ENCODE measurements at places on chromosomes 11 and 22. TPM values are rescaled to one million over a fixed set of nuclear protein-coding genes. Genes with fewer than 3 reads are reported as not detected.

SUSD2 gene
- 1.7 TPM for total RNA-seq

DNA sequence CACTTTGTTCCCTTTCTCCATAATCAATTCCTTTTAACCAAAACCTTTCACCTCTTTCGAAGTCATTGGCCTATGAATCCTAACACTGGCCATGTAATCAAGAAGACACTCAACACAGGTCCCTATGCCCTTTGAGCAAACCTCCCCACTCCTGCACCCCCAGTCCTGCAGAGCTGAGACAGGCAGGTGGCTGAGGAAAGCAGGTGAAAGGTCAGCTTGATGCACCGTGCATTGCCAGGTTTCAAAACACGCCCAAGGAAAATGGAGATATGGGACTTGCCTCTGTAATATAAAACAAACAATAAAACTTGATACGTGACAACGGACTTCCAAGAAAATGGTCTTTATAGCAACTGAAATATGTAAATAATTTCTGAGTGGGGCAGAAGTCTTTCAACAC lies 10.6 kb downstream of the CPT1A start:
- no peak for ATAC-seq

CD3G gene
- 0.24 TPM for total RNA-seq

DNA sequence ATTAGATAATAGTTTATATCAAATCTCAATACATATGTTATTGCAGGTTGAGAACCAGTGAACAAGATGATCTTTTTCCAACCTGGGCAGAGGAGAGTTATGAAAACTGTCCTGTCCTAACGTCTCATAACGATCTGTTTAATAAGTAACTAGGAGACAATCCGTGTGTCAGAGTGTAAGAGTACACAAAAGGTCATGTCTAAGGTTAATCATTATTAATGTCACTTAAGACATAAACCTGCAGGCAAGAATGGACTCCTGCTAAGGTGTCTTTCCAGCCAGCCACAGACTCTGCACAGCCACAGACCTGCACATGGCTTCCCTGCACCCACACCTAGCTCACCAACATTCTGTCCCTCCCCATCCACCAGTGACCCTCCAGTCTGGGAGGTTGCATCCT lies 10.1 kb downstream of the SLC5A4 start:
- ATAC-seq: no peak

DNA sequence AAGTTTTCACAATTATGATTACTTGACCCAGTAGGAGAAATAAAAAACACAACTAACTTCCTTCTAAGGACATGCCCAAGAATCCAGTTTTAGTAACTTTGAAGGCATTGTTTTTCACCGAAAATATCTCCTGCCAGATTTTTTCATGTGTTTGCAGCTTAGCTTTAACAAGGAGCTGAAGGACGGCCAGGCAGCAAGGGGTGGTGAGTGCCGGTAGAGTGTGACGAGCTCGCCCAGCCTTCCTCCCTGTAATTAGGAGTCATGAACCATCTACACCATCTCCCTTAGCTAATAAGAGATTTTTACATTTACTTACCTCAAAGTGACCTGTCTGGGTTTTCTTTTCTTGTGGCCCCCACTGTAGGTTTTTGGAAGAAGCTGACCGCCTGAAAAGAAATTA lies 72.0 kb downstream of the BMAL1 start:
- ATAC-seq: no peak

PAFAH1B2 gene
- total RNA-seq: 68.2 TPM

GRCh38 chr11:32947978-32948377 lies 55.4 kb downstream of the QSER1 start:
- no peak for ATAC-seq

DNA sequence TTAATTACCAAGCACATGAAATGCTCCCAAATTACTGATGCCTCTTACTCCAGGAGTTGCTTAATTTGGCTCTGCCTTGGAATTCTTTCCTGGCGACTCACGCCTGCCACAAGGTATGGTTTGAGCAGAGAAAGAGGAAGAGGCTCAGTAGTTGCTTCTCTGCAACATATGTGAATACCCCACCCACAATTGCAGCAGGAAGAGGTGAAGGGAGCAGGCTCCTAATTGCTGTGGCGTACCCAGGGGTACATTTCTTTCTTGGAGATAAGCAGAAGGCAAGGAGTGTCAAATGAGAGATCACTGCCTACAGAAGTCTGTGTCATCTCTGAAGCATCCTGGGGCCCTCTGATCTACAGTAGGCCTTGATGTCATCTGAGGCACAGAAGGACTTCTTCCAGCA lies 10.6 kb upstream of the NNMT start:
- ATAC-seq: no peak

GRCh38 chr11:73403541-73403940 lies 27.3 kb downstream of the RELT start:
- ATAC-seq: no peak

OR5A1 gene
- 0.08 TPM for total RNA-seq

GRCh38 chr11:13292970-13293369 lies 15.4 kb downstream of the BMAL1 start:
- no peak for ATAC-seq

SGSM1 gene
- total RNA-seq: 3.3 TPM

- peak; percentile 94 for ATAC-seq
Measured at GRCh38 chr11:128342511-128343134, 244.7 kb downstream of the ETS1 start.

- ATAC-seq: no peak
Measured at GRCh38 chr11:12263141-12263693, 114.2 kb upstream of the PARVA start.

DNA sequence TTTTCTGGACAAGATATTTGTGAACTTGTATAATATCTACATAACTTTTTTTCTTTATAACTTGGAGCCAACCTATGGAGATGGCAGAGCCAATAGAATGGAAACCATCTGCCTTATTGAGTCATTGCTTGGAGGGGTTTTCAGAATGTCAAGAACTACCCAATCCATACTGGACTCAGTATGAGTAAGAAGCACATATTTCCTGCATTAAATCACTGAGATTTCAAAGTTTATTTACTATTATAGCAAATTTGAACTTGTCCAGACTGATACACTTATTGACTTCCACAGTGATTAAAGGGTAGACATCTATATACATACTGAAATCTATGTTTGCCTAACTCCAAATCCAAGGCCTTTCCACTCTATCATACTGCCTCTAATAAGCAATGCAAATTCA lies 704.0 kb downstream of the KCNA4 start:
- ATAC-seq: no peak

GAS2 gene
- total RNA-seq: 1.5 TPM

DNA sequence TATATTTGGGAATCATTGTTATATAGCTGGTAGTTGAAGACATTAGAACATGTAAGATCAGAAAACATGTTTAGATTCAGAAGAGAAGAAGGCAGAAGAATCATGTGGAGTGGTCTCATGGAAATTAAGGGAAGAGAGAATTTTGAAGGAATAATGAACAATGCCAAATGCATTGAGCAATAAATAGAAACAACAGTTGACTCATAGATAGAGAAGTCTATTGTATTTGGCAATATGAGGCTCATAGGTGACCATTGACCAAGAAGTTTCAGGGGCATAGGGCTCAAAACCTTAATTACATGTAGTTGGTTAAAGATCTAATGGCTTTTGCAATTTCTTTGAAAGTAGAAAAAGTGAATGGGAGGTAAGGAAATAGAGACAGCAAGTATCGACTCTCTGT lies 123.9 kb downstream of the PAX6 start:
- ATAC-seq: no peak

PRG2 gene
- total RNA-seq: not detected

PRODH gene
- total RNA-seq: 3.4 TPM

GRCh38 chr11:108679045-108679444 lies 14.2 kb downstream of the DDX10 start:
- ATAC-seq: no peak

DNA sequence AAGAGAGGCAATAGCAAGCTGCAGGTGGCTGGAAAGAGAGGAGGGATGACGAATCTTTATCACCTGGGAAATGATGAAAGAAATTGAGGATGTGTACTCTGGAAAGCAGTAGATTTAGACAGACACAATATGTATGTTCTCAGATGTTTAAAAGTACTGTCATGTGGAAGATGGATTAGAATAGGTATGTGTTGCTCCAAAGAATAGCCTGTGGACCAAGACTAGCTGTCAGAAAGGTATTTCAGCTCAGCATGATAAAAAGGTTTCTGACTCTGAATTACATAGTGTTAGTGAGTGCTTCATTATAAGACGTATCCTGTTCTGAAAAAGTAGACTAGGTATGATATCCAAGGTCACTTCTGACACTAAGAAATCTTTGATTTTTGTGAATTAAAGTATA lies 322.4 kb downstream of the CNTN5 start:
- ATAC-seq: no peak

DNA sequence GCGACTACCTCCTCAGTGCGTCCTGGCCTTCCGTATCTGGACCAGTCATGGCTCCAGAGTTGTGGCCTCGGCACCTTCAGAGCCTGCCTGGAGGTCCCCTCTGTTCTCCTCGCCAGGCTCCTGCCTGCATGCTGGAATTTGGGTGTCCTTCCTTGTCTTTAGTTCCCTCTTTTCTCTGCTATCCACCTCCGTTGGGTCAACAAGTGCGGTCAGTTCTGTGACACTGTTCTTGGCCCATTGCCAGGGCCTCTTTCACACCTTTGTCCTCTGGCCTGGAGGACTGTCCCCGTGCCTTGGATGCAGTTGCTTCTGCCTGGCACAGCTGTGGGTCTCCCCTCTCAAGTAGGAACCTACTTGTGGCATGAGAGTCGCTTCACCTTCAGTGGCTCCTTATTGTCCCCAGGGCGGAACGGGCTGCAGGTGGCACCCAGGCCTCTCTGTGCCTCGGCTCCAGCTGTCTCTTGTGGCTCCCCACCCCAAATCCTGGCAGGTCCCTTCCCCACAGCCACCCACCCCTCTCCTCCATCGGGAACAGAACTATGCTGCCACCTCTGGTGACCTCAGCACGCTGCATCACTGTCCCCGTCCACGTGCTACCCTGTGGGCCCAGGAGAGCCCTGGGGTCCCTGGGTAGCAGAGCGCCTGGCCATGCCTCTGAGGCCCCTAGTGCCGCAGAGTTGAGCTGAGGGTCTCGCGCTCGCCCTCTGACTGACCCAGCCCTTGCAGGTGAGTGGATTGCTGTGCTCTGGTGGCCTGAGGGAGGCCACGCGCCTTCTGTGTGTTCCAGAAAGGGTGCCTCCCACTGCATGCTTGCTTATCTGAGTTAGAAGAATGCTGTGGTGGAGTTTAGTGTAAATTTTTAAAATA lies 4.7 kb downstream of the DGCR8 start:
- peak; percentile 2 for ATAC-seq

DNA sequence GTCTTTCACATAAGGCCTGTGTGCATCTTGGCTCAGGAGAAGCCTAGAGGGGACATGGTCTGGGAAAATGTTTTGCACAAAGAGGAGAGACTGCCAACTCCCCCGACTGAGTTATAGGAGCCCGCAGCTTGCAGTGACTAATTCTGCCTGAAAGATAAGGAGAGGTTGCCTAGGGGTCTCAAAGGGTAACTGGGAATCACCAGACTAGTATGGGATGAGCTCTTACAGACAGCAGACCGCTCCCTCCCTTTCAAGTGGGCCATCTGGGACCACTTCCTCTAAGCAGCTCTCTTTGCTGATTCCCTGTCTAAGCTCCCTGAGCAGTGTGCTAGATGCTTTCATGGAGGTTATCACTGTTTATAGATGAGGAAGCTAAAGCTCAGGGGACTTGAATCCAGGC lies 105.1 kb downstream of the TENM4 start:
- no peak for ATAC-seq

- ATAC-seq: peak; percentile 87
Measured at GRCh38 chr11:18731949-18732821, 6.2 kb upstream of the IGSF22 start.

KRTAP5-11 gene
- total RNA-seq: not detected

TMEM86A gene
- total RNA-seq: 2.5 TPM

- peak; percentile 100 for ATAC-seq
Measured at GRCh38 chr22:32050678-32051515, 7.8 kb downstream of the SLC5A1 start.

DNA sequence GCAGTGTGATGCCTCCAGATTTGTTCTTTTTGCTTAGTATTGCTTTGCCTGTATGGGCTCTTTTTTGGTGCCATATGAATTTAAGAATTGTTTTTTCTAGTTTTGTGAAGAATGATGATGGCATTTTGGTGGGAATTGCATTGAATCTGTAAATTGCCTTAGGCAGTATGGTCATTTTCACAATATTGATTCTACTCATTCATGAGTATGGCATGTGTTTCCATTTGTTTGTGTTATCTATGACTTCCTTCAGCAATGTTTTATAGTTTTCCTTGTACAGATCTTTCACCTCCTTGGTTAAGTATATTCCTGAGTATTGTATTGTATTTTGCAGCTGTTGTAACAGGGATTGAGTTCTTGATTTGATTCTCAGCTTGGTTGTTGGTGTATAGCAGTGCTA lies 18.3 kb upstream of the ZBED5 start:
- no peak for ATAC-seq

OR52I1 gene
- total RNA-seq: 0.41 TPM

DNA sequence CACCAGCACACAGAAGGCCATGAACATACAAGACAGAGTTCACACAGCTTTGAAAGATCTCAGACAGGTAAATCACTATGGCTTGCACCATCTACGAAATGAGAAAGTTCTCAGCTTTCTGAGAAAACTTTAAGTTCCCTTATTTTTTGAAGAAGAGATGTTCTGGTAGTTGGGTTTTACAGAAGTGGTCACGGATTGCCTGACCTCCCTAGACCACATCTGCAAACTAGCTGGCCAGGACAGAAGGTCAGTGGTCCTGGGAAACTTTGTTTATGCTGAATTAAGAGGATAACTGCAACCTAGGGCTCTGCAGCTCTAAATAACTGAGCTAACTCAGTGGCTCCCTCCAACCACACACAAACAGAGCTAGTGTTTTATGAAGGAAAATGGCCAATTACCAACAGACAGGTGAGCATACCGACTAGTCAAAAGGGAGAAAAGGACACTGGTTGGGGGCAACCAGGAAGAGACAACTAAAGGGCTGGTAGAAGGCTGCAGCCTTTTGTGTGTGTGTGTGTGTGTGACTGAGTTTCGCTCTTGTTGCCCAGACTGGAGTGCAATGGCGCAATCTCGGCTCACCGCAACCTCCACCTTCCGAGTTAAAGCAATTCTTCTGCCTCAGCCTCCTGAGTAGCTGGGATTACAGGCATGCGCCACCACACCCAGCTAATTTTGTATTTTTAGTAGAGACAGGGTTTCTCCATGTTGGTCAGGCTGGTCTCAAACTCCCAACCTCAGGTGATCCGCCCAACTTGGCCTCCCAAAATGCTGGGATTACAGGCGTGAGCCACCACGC lies 8.5 kb upstream of the SCN2B start:
- ATAC-seq: no peak

Measured in motor neuron (in vitro differentiated cells).